Activated B cell treated with CpG ODN at 0.5 μM for 24 hours (primary cell): ENCODE measurements at places on chromosomes 5 and 9.

DNA sequence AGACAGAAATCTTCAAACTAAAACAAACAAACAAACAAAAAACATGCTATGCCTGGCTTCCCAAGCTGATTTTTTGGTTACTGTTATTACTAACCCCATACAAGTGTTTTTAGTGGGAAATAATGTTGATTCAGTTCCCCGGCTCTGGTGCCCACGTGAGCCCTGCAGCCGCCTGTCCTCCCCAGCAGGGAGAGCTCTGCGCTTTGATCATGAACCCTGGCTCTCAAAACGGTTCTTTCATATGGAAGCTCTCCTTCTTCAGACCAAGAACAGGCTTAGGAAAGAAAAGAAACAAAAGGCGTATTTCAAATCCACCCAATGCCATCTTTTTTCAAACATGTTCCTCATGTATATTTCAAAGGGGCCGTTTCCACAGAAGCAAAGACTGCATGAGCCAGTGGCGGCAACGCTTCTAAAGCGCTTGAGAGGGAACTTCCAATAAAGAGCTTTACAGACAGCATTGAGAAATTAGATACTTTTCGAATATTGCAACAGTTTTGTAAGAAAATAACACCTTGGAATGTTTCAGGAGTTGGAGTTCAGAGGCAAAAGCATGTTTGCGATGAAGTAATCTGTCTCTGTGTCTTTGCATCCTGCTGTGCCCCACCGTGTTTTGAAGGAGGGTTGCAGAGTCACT, 74.8 kb downstream of the ICE1 start:
- no peak for DNase-seq

- no peak for DNase-seq
Observed at GRCh38 chr9:134167530-134167931, 3.2 kb upstream of the RNU6ATAC start.

DNA sequence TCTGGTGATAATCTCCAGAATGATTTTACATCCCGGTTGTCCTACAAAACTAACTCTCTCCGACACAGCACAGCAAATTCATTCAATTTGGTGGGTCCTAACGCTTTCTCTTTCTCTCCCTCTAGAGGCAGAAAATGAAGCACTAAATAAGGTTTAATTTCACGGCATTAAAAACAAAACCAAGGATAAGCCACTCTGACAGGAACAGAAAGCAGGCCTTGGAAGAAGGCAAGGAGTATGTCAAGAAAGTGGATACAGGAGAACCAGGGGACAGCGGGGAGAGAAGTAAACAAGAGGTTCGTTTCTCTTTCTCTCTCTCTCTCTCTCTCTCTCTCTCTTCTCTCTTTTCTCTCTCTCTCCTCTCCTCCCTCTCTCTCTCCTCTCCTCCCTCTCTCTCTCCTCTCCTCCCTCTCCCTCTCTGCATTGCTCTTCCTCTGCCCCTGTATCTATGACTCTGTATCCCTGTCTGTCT, 49.8 kb downstream of the EBF1 start:
- DNase-seq, result no peak

DNA sequence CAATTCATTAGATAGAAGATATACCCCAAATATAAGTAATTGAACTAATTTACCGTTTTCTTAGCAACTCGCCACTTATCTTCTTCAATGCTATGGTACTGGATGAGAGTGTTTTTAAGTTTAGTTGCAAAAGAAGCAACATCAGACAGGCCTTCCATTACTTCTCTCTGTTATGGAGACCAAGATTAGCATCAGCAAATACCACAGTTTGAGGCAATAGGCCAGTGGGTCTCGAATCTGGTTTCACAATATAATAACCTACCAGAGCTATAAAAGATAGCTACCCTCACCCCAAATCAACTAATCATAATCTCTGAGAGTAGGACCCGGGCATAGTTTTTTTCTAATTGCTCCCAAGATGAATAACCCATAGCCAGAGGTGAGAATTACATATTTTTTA, 5.1 kb downstream of the STARD4 start:
- no peak for DNase-seq

GRCh38 chr5:56763711-56764466, 51.5 kb upstream of the MAP3K1 start:
- peak; percentile 35 for DNase-seq

- DNase-seq, result no peak
Observed at GRCh38 chr5:64180661-64181343, 15.2 kb downstream of the RNF180 start.
